Endodermal cell (in vitro differentiated cells): ENCODE measurements at places on chromosomes 2 and 18. TPM values are rescaled to one million over a fixed set of nuclear protein-coding genes. Genes with fewer than 3 reads are reported as not detected.
A peak's percentile ranks its signal among the peaks of the same experiment; 100 is the strongest.

DNA sequence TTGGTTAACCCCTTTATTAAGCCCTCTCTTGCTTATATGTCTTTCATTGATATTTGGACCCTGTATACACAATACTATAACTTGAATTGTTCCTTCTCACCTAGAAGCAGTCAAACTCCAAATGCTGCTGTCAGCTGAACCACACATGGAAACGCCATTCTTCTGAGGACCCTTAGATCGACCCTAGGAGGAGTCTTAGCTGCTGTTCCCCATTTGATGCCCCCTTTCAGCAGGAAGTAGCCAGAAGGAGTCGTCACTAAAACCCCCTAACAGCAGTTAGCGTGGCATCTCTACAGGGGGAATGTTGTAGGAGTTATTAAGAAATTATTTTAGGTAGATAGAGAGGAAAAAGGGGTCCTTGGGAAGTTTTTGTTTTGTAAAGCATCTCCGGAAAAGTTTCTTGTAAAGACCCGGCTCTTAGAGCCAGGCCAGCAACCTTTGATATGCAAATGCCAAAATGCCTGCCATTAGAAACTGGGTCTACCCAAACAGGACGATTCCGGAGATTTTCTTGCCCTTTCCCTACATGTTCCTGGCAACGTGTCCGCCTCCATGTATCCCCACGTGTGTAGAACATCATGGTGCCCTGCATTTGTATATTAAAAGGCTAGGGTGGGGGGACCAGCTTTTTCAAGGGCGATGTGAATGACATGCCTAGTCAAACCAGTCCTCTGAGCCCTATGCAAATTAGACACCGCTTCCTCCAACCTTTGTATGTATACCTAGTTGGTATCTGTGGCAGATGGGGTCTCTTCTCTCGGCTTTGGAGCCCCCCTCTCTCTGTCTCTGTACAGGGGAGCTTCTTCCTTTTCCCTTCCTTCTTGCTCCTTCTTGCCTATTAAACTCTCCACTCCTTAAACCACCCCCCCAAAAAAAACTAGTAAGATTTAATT, 638.4 kb upstream of the POU3F3 start:
- no peaks in the 10 kb centered on the region for H3K27me3 ChIP-seq
- H3K36me3 ChIP-seq: no peaks in the 10 kb centered on the region
- no peak overlapping the region for H3K27ac ChIP-seq
- H3K4me3 ChIP-seq: no peak overlapping the region

DNA sequence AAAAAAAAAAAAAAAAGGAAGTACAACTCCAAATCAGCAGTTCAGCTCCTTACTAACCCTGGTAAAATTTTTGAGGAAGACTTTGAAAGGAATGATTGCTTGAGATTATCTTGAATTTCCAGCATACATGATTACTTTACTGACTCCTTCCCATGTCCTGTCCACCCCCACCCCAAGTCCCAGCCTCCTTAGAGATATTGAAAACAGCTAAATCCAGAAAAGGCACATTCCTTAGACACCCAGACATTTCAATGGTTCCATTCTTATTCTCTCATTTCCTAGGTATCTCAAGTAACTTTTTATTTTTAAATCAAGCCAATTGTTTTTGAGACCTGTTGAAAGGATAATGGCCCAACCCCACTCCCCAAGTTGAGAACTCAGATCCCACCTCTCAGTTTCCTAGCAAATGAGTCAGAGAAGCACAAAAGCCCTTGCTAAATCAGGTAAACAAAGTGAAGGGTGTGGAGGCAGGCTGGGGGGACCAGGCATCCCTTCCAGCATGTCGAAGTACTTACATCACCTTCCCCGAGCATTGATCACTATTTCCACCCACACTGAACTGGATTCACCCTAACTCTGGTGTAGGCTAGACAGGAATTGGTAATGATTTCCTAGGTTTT, 95.4 kb upstream of the FZD7 start:
- H3K4me1 ChIP-seq: peaks cover 29% of the 10 kb centered on the region
- peak; percentile 41 for DNase-seq
- no peaks in the 10 kb centered on the region for H3K27me3 ChIP-seq

NDC80 gene
- 32.7 to 61.8 TPM (median 60.1 TPM) in 3 replicates for total RNA-seq

DCDC2C gene
- not detected in 3 replicates for total RNA-seq

G6PC2 gene
- not detected in 3 replicates for total RNA-seq

GRCh38 chr2:145207884-145208283, 688.0 kb upstream of the ZEB2 start:
- H3K27me3 ChIP-seq: no peaks in the 10 kb centered on the region
- DNase-seq: no peak
- no peak overlapping the region for H3K4me3 ChIP-seq
- no peaks in the 10 kb centered on the region for H3K4me1 ChIP-seq
- no peak overlapping the region for H3K27ac ChIP-seq
- H3K36me3 ChIP-seq: no peaks in the 10 kb centered on the region

DNA sequence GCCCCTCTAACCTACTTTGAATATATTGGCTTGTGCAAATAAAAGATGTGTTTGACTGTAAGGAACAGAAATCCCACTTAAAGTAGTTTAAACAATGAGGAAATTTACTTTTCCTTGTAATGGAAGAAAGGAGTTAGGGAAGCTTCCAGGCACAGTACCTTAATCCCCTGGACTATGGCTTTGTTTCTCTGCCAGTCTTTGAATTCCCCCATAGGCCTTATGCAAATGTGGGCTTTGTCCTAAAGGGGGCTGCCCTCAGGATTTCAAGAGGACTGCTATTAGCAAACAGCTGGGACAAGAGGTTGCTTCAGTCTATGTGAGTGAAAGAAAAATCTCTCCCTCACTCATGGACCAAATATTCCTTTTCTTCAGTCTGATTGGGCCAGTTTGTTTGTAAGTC, 255.1 kb upstream of the THSD7B start:
- H3K4me3 ChIP-seq: no peak overlapping the region
- H3K27me3 ChIP-seq: peaks cover 73% of the 10 kb centered on the region
- no peaks in the 10 kb centered on the region for H3K36me3 ChIP-seq
- no peaks in the 10 kb centered on the region for H3K4me1 ChIP-seq
- peak; percentile 65 for DNase-seq
- H3K27ac ChIP-seq: peak overlapping the region; percentile 25

ALPP gene
- total RNA-seq: not detected in 3 replicates

DNA sequence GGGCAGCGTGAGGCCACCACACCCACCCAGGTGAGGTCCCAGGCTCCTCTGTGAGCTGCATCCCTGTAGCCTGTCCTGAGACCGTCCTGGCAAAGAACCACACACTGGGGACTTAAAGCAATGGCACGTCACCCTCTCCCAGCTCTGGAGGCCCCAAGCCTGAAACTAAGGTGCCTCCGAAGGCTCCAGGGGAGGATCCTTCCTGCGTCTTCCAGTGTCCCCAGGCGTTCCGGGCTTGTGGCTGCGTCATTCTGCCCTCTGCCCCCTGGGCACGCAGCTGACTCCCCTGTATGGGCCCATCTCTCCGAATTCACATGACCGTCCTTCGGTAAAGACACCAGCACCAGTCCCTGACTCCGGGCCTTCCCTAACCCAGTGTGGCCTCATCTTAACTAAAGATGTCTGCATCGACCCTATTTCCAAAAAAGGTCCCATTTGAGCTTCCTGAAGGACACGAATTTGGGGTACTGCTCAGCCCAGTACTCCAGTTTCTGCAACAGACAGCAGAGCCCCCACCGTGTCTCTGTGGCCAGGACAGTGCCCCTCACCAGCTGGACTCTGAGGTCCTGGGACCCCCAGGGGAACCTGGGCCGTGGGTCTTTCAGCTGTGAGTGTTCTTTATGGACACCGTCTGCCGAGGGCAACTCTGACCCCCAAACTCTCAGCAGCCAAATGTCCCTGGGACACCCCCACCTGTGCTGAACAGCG, 75.2 kb upstream of the CTDP1 start:
- no peaks in the 10 kb centered on the region for H3K36me3 ChIP-seq
- DNase-seq: no peak
- H3K27me3 ChIP-seq: no peaks in the 10 kb centered on the region
- no peak overlapping the region for H3K4me3 ChIP-seq
- H3K4me1 ChIP-seq: peaks cover 6% of the 10 kb centered on the region

- no peak overlapping the region for H3K27ac ChIP-seq
- peaks cover 7% of the 10 kb centered on the region for H3K4me1 ChIP-seq
- no peak for DNase-seq
- no peaks in the 10 kb centered on the region for H3K27me3 ChIP-seq
- H3K36me3 ChIP-seq: no peaks in the 10 kb centered on the region
- H3K4me3 ChIP-seq: no peak overlapping the region
These were observed 16.3 kb downstream of the SNED1 start for GRCh38 chr2:241014764-241015163.

ANKRD30B gene
- total RNA-seq: 0.19 to 0.60 TPM in 2 of 3 replicates, not detected in the other

DNA sequence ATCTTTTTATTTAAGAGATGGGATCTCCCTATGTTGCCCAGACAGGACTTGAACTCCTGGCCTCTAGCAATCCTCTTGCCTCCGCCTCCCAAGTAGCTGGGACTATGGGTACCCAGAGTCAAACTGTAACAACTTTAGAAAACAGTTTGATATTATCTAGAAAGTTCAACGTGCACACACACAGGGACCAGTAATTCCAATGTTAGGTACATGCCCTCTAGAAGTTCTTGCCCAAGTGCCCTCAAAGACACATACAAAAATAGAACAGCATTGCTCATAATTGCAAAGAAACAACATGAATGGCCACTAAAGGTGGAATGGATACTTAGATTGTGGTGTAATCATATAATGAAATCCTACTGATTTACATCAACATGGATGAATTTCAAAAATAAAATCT, 12.6 kb upstream of the LPIN2 start:
- DNase-seq: no peak
- no peaks in the 10 kb centered on the region for H3K36me3 ChIP-seq
- no peak overlapping the region for H3K4me3 ChIP-seq
- peaks cover 15% of the 10 kb centered on the region for H3K4me1 ChIP-seq
- H3K27me3 ChIP-seq: no peaks in the 10 kb centered on the region

GRCh38 chr2:129587426-129588064, 391.9 kb upstream of the RAB6C start:
- H3K4me1 ChIP-seq: no peaks in the 10 kb centered on the region
- no peaks in the 10 kb centered on the region for H3K36me3 ChIP-seq
- H3K27me3 ChIP-seq: no peaks in the 10 kb centered on the region
- DNase-seq: peak; percentile 83
- H3K4me3 ChIP-seq: no peak overlapping the region
- no peak overlapping the region for H3K27ac ChIP-seq

GRCh38 chr2:128593879-128594650, 275.4 kb upstream of the HS6ST1 start:
- DNase-seq: no peak
- H3K27me3 ChIP-seq: no peaks in the 10 kb centered on the region
- no peaks in the 10 kb centered on the region for H3K4me1 ChIP-seq
- no peak overlapping the region for H3K4me3 ChIP-seq

DNA sequence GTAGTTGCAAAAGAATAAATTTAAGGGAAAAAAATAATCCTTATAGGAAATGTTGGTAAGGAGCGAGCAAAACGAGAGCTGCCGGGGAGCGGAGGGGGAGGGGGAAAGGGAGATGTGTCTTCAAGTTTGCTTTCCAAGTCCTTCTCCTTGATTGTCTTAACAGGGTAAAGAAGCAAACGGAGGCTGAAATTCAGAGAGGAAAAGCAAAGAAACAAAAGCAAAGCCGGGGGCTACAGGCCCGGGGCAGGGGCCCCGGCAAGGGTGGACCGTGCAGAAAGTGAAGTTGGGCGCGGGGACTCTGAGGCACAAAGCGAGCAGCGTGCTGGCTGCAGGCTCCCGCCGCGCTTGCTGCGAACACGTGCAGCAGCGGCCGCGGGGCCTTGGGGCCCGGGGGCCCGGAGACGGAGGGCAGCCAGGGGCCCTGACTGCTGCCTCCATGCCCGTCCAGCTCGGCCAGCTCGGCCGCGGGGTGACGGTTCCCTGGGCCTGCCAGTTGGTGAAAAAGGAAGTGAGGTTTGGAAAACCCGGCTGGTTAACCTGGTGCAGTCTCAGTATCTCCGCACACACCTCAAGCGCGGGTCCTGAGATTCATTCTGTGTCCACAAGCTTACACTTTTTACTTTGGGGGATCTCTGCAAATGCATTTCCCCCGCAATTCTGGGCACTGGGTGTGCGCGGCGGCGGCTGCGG, 4.1 kb downstream of the BCL11A start:
- peak overlapping the region; percentile 86 for H3K4me3 ChIP-seq
- peaks cover 18% of the 10 kb centered on the region for H3K36me3 ChIP-seq
- peak; percentile 85 for DNase-seq
- H3K27me3 ChIP-seq: peaks cover 2% of the 10 kb centered on the region

GRCh38 chr2:74111380-74111779, 36.3 kb downstream of the BOLA3 start:
- H3K4me1 ChIP-seq: peaks cover 3% of the 10 kb centered on the region
- DNase-seq: no peak
- peaks cover 15% of the 10 kb centered on the region for H3K27me3 ChIP-seq
- no peak overlapping the region for H3K4me3 ChIP-seq

GRCh38 chr2:163997466-163997865, 261.7 kb upstream of the FIGN start:
- no peak for DNase-seq
- H3K4me3 ChIP-seq: no peak overlapping the region
- H3K27me3 ChIP-seq: no peaks in the 10 kb centered on the region

DNA sequence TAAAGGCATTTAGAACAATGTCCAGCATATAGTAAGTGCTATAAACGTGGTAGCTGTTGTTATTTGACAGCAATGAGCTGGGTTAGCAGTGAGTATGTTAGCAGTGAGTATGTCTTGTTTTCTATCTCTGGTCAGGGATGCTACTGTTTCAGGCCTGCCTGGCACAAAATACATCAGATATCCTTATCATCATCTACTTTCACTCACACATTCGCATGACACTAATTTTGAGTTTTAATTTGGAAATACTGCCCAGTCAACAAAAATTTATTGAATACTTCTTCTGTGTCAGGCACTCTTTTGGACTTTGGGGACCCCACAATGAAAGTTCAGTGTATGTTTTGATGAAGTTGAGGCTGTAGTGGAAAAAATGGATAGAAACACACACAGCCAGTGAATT, 401.6 kb downstream of the CLIP4 start:
- DNase-seq: no peak
- H3K27me3 ChIP-seq: no peaks in the 10 kb centered on the region
- no peaks in the 10 kb centered on the region for H3K36me3 ChIP-seq
- H3K27ac ChIP-seq: no peak overlapping the region
- peaks cover 6% of the 10 kb centered on the region for H3K4me1 ChIP-seq

DNA sequence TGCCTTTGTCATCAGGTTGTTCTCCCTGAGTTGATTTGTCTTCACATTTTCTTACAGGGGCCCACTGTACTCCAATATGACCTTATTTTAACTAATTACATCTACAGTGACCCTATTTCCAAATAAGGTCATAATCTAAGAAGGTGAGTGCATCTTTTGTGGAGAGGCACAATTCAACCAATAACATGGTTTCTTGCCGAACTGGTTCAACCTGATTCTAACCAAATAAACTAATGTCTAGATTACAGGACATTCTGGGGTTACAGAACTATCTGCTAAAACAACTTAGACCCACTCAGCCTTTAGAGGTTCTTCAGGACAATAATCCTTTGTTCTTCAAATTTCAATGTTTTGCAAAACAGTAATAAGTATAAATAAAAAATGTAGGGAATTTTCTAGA, 496.5 kb upstream of the SOX11 start:
- no peak overlapping the region for H3K27ac ChIP-seq
- DNase-seq: no peak
- H3K4me3 ChIP-seq: no peak overlapping the region
- no peaks in the 10 kb centered on the region for H3K36me3 ChIP-seq
- H3K27me3 ChIP-seq: no peaks in the 10 kb centered on the region
- H3K4me1 ChIP-seq: no peaks in the 10 kb centered on the region

GRCh38 chr2:204948024-204948763, 402.9 kb downstream of the PARD3B start:
- no peak overlapping the region for H3K4me3 ChIP-seq
- DNase-seq: no peak

GRCh38 chr18:36271153-36271552, 26.4 kb upstream of the FHOD3 start:
- no peaks in the 10 kb centered on the region for H3K36me3 ChIP-seq
- no peaks in the 10 kb centered on the region for H3K27me3 ChIP-seq
- H3K4me1 ChIP-seq: no peaks in the 10 kb centered on the region
- no peak overlapping the region for H3K27ac ChIP-seq
- DNase-seq: no peak

DSG1 gene
- not detected in 2 replicates for total RNA-seq
